ENCODE measurements at places on chromosomes 13 and 19.

DNA sequence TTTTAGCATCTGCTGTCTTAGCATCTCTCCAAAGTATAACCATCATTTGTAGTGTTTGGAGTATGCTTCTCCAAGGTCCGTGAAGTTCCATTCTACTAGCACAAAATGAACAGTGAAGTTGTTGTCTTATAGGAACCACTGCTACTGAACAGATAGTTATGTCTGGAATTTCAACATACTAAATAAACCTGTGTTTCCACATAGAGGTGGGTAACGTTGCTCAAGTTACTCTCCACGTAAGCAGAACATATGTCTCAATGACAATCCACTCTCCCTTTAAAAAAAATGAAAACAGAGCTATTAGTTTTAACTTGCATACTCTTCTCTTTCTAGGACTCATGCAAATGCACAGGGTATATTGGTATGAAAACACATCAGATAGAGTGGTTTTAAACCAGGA, 184.3 kb upstream of the TRPC4 start:
- DNase-seq: no peak

DNA sequence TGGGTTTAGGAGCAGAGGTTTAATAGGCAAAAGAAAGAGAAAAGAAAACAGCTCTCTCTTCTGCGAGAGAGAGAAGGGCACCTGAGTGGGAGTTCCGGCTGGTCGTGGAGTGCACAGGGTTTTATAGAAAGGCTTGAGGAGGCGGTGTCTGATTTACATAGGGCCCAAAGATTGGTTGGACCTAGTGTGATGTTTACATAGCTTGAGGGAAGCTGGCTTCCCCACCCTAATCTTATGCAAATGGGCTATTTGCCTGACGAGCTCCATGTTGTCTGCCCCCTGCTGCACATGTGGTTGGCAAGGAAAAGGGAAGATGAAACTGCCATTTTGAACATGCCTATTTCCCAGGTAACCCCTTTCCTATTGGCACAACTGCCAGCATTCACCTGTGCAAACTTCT, 21.5 kb upstream of the MEDAG start:
- DNase-seq: no peak

DNA sequence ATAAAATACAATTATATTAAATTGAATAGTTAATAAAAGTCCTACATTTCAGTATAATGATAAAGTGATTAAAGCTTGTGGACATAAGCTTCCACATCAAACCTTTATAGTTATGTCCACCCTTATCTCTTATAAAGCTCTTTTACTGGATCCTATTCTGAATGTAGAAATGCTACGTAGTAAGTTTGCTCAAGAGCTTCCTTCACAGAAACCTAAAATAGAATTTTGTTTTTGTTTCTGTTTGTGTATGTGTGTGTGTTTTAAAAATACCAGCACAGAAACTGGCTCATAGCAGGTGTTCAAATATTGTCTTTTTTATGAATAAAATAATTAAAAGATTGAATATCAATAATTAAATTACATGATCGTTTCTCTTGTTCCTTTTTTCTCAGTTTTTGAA, 21.0 kb upstream of the UFM1 start:
- DNase-seq: no peak

- DNase-seq: no peak
These were observed 7.2 kb upstream of the RASL11A start for GRCh38 chr13:27263438-27263837.

GRCh38 chr13:44876782-44877324, 112.4 kb downstream of the NUFIP1 start:
- DNase-seq: peak; percentile 7
